ENCODE measurements at places on chromosomes 7 and 10.

- no peak for DNase-seq
Observed at GRCh38 chr10:24744946-24745345, 21.3 kb upstream of the ARHGAP21 start.

- no peak for DNase-seq
Observed at GRCh38 chr7:132051311-132051710, 494.9 kb upstream of the PODXL start.

GRCh38 chr7:159318682-159319351 lies 174.2 kb upstream of the VIPR2 start:
- DNase-seq: no peak

- DNase-seq: no peak
Observed at GRCh38 chr7:149880638-149881311, 7.0 kb downstream of the ATP6V0E2 start.

DNA sequence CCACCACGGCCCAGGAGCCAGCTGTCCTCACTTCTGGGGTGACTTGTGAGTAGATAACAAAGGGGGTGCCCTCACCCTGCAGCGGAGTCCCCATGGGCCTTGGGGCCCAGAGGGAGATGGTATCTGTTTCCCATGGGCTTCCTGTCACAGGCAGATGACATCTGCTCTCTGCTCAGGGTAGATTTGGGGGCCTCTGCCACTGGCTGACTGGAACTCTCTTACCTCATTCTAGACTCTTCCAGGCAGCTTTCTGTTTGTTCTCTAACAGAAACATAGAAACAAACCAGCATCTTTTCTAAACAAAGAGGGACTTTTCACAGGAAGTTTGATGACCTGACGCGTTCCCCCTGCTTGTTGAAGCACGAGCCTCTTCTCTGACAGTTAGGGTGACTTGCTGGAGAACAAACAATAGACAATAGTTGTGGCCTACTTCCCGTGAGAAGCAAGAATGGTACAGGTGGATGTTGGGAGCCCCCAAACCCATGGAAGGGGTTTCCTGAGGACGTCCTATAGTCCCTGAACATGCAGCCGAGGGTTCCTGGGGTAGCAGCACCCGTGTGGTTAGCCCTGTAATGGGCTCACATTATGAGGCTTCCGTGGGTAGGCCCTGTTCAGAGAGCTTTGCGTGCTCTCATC lies 61.6 kb downstream of the GRK5 start:
- no peak for DNase-seq

DNA sequence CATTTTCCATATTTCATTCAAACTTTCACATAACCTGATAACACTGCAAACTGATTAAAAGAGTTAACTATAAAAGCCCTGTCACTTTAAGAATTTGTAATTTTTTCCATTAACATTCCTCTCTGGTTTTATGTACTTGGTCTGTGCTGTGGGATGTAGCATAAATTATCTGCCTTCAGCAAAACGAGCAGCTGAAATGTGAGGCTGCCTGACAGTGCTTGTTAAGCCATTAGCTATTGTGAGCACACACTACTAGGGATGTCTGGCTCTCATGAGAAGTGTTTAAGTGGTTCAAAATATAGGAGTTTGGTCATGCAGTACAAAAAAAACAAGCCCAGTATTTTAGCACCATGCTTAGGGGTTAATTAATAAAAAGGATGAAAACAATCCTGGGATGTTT lies 63.0 kb downstream of the HOXA1 start:
- DNase-seq: no peak

GRCh38 chr7:155964543-155964942 lies 152.3 kb upstream of the SHH start:
- no peak for DNase-seq

- DNase-seq: no peak
Observed at GRCh38 chr10:79434223-79434687, 11.2 kb downstream of the ZCCHC24 start.

DNA sequence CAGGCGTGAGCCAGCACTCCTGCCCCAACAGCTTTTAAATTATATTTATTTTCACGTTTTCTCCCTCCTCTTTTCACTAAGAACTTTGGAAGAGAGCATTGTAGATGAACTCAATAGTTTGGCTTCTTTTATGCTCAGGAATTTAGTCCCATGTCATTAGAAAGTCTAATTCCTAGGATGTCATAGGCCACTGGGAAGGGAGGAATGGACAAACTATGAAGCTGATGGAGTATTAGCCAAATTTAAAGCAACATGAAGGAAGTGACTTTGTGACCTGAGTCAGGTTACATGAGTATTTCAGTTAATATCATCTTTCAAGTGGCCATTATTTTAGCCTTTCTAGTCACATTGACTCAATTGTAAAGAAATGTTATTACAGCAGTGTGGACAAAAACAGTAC lies 18.0 kb upstream of the OPN4 start:
- no peak for DNase-seq

DNA sequence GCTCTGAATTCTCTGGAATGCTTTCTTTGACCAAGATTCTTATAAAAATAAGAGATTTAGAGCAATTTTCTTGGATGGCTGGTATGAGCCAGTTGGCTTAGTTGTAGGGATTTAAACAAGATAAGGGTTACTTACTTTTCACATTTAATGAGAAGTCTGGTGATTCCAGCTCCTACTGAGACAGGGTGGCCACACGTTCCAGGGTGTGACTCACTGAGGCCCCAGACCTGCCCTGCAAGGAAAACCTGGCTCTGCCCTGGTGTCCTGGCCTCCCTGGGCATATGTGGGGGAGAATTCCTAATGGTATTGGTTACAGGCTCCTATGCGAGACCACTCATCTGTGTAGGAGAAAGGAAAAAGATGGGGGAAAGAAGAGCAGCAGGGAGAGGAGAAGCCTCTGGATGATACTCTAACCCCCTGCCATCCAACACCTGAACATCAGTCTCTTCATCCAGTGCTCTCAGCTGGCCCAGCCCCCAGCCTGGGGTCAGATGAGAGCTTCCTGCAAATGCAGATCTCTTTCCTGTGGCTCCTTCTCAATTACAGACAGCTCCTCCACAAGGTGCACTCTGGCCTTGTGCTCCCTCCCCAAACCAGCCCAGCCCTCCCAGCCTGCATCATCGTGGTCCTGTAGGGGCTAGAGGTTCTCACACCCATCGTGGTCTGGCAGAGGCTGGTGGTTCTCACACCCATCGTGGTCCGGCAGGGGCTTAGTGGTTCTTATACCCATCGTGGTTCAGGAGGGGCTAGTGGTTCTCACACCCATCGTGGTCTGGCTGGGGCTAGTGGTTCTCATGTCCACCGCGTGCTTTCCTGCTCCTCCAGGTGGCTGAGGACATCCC lies 139.9 kb downstream of the EGFR start:
- no peak for DNase-seq

DNA sequence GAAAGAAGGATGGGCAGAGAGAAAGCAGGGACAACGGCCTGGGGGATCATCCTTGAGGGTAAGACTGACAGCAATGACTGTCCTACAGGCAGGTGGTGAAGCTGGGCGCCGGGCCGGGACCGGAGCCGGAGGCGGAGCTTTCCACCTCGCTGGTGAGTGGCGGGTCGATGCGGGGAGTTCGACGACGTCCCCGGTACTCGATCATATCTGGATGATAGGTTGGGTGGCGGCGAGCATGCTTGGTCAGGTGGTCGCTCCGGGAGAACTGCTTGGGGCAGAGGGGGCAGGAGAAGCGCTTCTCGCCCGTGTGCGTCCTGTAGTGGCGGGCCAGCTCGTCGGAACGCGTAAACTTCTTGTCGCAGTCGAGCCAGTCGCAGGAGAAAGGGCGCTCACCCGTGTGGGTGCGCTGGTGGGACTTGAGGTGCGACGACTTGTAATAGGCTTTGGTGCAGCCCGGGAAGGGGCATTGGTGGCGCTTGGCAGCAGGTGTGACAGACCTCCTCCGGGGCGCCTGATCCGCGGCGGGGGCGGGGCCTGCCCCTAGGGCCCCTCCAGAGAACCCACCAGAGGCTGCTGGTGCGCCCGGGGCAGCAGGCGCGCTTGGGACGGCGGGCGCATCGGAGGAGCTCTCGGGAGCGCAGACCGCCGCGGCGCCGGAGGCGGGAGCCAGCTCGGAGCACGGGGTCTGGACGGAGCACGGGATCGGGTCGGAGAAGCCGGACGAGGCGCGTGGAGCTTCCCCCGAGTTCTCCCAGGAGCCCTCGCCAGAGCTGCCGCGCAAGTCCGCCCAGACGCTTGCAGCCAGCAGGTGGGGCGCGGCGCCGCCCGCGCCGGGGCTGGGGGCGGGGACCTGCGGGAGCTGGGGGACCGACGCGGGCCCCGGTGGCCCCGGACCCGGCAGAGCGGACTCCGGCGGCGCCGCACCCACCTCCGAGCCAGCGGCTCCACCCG lies 752 bp downstream of the KLF14 start:
- DNase-seq: no peak

DNA sequence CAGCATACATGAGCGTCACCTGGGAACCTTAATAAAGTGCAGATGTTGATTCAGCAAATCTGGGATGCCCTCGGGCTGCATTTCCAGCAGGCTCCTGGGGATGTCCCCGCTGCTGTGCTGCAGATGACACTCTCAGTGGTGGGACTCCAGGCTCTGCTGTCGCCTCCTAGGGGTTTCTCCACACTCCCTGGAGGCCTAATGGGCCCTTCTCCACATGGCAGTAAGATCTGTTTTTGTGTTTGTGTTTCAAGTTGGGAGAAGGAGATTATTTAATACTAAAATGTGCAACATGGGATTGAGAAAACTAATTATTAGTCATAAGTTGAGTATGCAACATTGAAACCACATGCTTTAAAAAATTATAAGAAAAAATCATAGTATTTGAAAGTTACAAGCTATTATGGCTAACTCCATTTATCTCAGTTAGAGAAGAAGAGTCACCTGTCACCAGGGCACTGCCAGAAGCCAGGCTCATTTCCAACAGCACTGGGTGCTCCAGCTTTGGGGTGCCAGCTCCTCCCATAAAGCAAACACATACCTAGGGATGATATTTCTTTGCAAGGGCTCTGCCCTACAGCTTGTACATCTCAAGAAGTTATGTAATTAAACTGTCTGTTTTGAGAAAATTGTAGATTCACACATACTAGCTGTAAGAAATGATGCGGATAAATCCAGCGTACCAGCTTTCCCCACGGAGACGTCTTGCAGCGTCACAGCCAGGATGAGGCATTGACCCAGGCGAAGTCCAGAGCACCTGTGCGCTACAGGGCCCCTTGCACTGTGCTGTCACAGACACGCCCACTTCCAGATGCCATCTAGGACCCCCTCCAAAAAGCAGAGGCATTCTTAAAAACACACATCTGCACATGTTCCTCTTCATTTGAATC lies 106.4 kb downstream of the EGFR start:
- DNase-seq: no peak

GRCh38 chr10:115093286-115093775 lies at the start of gene ATRNL1:
Gene ATRNL1 (plus strand): TSS chr10:115093365. CDS start chr10:115093751, 386 bp downstream.
- no peak for DNase-seq

GRCh38 chr10:72335394-72336258 lies 19.1 kb downstream of the DNAJB12 start:
- DNase-seq: no peak

- no peak for DNase-seq
Observed at GRCh38 chr10:15201589-15202300, 33.3 kb upstream of the NMT2 start.

- no peak for DNase-seq
Observed at GRCh38 chr7:31642681-31643115, 44.3 kb upstream of the PPP1R17 start.

GRCh38 chr7:137976696-137977095 lies 25.2 kb downstream of the CREB3L2 start:
- DNase-seq: no peak

DNA sequence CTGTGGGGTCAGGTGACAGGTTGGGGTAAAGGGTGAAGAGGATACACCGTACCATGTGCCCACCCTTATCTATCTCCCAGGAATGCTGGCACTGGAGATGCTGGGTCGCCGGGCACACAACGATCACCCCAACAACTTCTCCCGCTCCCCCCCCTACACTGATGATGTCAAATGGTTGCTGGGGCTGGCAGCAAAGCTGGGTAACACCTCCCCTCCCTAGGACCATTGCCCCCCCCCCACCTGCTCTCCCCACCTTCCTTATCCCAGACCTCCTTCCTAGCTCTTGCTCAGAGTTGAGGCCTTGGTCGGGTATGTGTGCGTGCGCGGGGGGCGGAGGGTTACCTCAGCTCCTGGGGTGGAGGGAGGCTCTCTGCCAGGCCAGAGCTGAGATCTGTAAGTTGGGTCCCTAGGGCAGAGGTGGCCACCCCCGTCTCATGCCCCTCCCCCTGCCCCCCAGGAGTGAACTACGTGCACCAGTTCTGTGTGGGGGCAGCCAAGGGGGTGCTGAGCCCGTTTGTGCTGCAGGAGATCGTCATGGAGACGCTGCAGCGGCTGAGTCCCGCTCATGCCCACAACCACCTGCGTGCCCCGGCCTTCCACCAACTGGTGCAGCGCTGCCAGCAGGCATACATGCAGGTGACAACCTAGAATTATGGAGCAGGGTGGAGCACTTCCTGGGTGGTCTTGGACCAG lies 10.7 kb downstream of the NDST2 start:
- DNase-seq: no peak

GRCh38 chr7:106128836-106129235 lies 16.7 kb upstream of the SYPL1 start:
- DNase-seq: no peak

DNA sequence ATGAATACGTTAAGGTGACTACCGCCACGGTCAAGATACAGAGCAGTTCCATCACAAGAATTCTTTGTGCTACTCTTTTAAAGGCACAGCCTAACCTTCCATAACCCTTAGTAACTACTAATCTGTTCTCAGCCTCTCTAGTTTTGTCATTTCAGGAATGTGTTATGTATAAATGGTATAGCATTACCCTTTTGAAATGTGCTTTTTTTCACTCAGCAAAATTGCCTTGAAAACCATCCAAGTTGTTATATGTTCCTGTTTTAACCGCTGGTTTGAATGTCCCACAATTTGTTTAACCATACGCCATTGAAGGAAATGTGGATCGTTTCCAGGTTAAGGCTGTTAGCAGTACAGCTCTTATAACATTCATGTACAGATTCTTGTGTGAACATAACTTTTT lies 32.0 kb downstream of the WAC start:
- DNase-seq: no peak

DNA sequence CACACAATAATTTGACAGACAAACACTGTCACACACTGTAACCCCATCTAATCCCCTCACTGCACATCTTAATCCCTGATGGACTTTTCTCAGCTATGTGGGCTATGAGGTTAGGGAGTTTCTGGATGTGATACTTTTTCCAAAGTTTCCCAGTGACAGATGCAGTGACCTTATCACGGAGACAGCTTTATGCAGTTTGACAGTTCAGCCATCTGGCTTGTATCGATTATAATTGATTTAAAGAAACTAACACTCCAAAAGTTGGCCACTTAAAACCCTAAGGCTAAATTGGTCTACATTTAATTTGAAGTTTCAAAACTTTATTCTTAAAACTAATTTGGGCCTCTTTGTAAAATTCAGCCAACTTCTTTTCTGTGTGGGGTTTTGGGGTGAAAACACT lies 196.7 kb downstream of the SDK1 start:
- DNase-seq: no peak

- DNase-seq: no peak
Observed at GRCh38 chr10:51861731-51862130, 162.3 kb upstream of the CSTF2T start.

DNA sequence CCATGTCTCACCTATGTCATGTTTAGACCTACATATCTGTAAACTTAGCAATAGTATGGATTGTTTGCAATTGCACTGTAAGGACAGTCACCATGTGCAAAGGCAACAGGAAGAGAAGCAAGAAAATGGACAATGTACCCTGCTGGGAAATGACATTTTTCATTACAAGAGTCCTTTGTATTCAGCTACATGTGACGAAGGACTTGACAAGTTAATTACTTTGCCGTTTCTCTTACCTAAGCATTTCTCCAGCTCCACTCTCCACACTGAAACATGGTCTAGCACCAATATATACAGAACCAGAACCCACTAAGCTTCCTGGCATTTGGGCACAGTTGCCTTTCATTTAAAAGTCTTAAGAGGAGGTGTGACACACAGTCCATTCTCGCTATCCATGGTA lies 76.6 kb upstream of the PFKP start:
- no peak for DNase-seq
